NCI-H2107 (cell line): ENCODE measurements at places on chromosomes 5 and 9.

DNA sequence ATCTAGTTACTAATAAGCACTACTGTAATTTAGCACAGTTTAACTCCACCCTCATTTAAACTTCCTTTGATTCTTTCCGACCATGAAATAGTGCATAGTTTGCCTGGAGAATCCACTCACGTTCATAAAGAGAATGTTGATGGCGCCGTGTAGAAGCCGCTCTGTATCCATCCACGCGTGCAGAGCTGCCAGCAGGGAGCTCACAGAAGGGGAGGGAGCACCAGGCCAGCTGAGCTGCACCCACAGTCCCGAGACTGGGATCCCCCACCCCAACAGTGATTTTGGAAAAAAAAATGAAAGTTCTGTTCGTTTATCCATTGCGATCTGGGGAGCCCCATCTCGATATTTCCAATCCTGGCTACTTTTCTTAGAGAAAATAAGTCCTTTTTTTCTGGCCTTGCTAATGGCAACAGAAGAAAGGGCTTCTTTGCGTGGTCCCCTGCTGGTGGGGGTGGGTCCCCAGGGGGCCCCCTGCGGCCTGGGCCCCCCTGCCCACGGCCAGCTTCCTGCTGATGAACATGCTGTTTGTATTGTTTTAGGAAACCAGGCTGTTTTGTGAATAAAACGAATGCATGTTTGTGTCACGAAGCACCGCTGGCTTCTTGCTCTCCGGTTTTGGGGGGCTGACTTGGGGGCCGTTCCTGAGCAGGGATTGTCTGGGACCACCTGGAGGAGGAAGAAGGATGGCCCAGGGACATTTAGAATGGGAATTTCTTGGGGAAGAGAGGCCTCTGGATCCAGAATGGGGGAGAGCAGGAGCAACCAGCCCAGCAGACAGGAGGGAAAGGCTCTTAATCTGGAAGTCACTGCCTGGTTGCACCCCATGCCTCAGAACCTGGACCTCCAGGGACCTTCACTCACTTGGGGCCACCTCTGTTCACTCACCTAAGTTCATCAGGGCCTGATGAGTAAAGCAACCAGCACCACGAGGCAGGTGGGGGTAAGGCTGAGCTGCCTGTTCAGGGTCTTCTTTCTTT lies 35.4 kb downstream of the CXXC5 start:
- DNase-seq = no peak

- DNase-seq = no peak
These were observed 703.5 kb upstream of the RGMB start for GRCh38 chr5:98069876-98070512.

- DNase-seq = no peak
These were observed 516.6 kb upstream of the MEF2C start for GRCh38 chr5:89399548-89399947.

GRCh38 chr5:178984145-178985072 lies 10.7 kb downstream of the GRM6 start:
- no peak for DNase-seq

- DNase-seq = no peak
These were observed 42.4 kb upstream of the KCNMB1 start for GRCh38 chr5:170431571-170431970.

- no peak for DNase-seq
These were observed 21.7 kb upstream of the PCAT7 start for GRCh38 chr9:94533155-94533554.

DNA sequence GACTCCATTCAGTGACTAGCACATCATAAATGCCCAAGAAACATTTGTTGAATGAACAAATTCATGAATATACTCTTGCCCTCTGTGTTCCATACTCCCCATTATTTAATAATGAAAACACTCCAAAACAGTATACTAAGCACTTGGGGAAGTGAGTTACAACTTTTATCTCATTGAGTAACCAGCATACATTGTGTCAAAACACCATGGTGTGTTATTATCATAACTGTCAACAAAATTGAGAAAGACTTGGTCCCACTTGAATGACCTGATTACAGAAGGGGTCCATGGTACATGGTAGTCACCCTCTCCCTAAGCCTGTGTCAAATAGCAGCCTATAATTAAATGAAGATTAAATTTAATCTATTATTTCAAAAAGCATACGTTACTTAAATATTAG lies 16.2 kb downstream of the ANKH start:
- DNase-seq = no peak

DNA sequence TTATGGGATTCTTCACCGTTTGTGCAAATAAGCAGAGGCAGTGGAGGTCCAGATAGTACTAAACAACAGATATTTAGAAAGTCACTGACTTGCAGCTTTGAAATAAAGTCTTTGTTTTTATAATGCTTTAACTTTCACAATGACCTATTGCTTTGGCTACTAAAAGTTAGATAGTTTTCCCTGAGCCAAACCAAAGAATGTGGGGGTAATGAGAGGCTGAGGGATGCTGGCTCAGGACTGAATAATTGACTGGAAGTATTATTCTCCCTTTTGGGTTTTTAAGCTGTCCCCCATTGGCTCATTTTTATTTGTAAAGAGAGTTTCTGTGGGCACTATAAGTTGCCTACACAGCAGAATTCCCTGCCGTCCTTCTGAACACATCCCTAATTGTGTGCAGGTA lies 99.2 kb upstream of the ACTBL2 start:
- no peak for DNase-seq

- DNase-seq = no peak
These were observed 7.6 kb upstream of the PPP1R26 start for GRCh38 chr9:135471791-135472640.

GRCh38 chr9:121269642-121270254 lies 1.8 kb downstream of the GSN start:
- DNase-seq = no peak

DNA sequence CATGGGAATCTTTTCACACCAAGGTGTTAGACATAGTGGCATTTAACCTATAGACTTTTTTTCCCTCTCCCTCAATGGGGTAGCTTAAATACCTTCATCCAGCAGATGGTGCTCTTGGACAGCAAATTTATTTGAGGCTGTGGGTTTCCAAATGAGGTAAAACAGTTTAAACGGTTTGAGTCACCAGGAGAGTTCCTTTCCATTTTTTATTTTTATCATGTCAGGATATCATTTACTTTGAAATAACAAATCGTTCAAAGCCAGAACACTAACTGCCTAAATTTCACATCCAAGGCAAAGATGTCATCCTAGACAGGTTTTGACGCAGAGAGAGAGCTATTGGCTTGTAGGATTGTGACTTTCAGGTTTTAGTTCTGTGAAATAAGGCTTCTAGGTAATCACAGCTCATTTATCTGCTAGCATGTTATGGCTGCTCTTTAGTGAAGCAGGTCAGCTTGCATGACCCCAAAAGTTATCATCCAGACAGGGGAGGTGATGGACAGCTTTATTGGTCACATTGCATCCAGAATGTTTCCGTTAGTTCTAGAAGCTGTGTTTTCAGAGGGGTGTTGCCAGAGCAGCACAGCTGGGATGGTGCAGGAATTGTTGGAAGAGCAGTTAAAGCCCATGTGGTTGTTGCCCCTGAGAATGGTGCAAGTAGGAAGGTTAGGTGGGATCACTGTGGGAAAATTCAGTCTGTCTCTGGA lies 69.8 kb downstream of the KDM4C start:
- DNase-seq = no peak

DNA sequence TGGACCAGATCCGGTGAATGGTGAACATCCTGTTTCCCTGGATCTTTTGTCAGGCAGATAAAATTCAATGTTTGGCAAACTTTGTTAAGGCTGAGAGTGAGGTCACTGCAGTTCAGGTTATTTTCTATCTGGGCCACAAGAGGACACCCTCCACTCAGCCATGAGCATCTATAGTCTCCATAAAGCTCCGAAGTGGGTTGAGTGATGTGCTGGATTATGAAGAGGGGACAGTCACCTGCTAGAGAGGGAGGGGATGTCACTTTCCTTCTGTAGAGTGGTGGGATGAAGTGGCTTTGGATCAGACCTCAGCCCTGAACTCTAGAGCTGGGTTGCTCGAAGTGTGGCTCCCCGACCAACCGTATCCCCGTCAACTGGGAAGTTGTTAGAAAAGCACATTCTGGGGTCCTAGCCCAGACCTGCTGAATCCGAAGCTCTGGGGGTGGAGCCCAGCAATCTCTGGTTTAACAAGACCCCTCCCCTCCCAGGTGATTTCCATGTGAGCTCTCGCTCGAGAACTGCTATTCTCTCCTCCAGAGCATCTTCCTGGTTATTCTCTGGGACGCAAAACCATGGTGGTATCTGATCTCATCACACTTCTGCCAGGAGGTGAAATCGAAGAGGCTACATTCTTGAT lies 31.8 kb upstream of the FGF1 start:
- DNase-seq = no peak

- DNase-seq = no peak
These were observed at the start of gene C5orf52 for GRCh38 chr5:157670662-157671591. Gene C5orf52 (plus strand): TSS chr5:157671533. CDS start chr5:157671615, 82 bp downstream.

- DNase-seq = peak; percentile 15
These were observed 19.8 kb upstream of the NTNG2 start for GRCh38 chr9:132141948-132142594.

- no peak for DNase-seq
These were observed 4.8 kb downstream of the HSDL2 start for GRCh38 chr9:112384690-112385089.

- no peak for DNase-seq
These were observed 27.8 kb upstream of the PTPDC1 start for GRCh38 chr9:94056442-94056974.

GRCh38 chr9:121354762-121355161 lies 15.3 kb downstream of the STOM start:
- no peak for DNase-seq

DNA sequence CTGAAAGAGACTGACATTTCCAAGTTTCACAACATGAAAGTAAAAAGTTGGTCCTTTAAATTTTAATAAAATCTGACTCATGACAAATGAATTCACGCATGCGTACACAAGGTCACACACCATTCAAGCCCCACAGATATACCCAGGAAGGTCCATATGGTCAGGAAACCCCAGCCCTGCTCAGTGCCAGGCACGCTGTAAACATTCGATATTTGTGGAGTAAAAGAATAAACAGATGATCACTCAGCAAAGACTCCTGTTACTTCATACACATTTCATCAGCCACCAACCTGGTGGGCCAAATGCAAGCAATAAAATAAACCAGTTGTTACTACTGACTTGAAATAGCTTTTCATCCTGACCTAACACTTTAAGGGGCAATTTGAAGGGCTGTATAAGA lies 158.0 kb upstream of the RETREG1 start:
- DNase-seq = no peak

- DNase-seq = no peak
These were observed 17.9 kb upstream of the SPIN1 start for GRCh38 chr9:88370346-88370745.

DNA sequence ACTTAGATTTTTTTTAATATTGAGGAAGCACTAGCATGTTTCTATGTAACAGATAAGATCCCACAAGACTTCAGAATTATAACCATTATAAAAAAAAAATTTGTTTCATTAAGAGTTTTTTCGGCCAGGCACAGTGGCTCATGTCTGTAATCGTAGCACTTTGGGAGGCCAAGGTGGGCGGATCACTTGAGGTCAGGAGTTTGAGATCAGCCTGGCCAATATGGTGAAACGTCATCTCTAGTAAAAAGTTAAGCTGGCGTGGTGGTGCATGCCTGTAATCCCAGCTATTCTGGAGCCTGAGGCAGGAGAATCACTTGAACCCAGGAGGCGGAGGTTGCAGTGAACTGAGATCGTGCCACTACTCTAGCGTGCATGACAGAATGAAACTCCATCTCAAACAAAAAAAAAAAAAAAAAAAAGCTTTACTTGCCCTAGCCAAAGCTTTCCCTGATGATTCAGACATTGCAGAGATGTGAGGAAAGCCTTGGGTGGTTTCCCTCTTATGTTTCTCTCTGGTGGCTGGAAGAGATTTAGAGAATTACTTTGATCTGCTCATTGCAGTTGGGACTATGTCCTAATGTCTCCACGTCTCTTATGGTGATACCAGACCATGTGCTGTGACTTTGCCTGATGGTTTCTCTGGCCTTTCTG lies 65.4 kb downstream of the EGFLAM start:
- DNase-seq = no peak

GRCh38 chr5:151659001-151659754 lies 27.5 kb downstream of the SPARC start:
- peak; percentile 3 for DNase-seq

DNA sequence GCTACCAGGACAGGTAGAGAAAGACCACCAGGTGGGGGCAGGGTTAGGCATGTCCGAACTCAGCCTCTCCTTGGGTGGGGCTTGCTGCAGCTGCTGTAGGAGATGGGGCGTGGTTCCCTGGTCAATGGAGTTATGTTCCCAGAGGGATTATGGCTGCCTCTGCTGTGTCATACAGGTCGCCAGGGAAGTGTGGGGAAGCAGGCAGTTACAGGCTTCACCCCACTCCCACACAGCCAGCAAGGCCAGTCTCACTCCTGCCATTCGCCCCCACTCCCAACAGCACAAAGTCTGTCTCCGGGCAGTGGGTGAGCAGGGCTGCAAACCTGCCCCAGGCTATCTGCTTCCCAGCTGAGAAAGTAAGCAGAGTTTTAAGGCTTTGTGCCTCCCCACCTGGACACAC lies 20.0 kb upstream of the CEP72 start:
- no peak for DNase-seq

- DNase-seq = no peak
These were observed 201.5 kb upstream of the MVB12B start for GRCh38 chr9:126125177-126125576.

DNA sequence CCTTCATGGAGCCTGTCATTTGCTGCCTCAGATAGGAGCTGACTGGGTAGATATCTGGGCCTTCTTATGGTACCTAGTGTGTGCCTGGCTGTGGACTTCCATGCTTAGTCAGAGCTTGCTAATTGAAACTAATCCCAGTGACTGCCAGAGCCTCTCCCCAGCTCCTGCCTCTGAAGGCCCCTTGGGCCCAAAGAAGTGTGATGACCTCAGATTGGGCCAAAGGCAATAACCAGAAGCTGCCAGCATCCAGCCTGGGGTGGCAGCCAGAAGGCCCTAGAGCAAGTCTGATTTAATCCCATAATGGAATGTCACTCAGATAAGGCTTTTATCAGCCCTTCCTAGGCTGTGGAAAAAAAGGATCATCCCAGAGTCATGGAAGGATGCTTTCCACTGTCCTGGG lies 17.1 kb upstream of the CDC23 start:
- no peak for DNase-seq

- no peak for DNase-seq
These were observed 1.9 kb downstream of the GPBP1 start for GRCh38 chr5:57175551-57176309.
